ENCODE measurements at places on chromosomes 7 and 10. TPM values are rescaled to one million over a fixed set of nuclear protein-coding genes. Genes with fewer than 3 reads are reported as not detected.
A peak's percentile ranks its signal among the peaks of the same experiment; 100 is the strongest.

DNA sequence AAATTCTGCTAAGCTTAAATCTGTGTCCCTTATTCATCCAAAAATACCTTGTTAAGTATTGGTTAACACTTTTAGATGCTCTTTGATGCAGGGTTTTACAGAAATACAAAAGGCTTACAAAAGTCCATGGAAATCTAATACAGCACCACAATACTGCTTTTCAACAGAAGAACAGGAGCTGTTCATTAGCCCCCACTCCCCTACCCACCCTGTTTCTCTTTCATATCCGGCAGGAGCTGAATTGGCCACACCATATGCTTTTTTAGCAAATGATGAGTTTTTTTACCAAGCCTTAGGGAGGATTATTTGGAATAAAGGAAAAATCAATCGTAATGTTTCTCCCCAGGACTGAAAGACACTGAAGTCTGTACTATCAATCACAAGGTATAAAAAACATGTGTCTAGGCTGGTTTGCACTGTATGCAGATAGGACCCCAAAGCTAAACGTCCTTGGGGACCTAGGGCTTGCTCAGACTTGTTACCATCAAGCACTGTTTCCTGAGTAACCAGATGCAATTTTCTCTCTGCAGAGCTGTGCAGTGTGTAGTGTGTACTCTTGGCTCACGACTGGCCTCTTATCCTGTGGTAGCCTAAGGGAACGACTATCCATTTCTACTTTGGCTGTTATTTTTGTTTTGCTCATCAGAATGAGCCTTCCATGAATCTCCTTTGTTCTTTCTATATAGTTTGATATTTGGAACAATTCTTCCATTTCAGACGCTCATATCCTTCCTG lies 143.3 kb upstream of the LRGUK start:
- peaks cover 5% of the 10 kb centered on the region for H3K36me3 ChIP-seq
- peaks cover 10% of the 10 kb centered on the region for H3K4me1 ChIP-seq
- no peak overlapping the region for H3K4me3 ChIP-seq
- no peak overlapping the region for H3K27ac ChIP-seq

- peaks cover 23% of the 10 kb centered on the region for H3K27me3 ChIP-seq
- peaks cover 11% of the 10 kb centered on the region for H3K4me1 ChIP-seq
- no peaks in the 10 kb centered on the region for H3K36me3 ChIP-seq
Measured at GRCh38 chr7:105881439-105881838, 5.0 kb upstream of the ATXN7L1 start.

CD36 gene
- 0.44 TPM for total RNA-seq

PAPOLB gene
- 0.22 TPM for total RNA-seq

- H3K36me3 ChIP-seq: peaks cover 6% of the 10 kb centered on the region
- no peak overlapping the region for H3K4me3 ChIP-seq
- no peak for DNase-seq
- no peak overlapping the region for H3K27ac ChIP-seq
- peaks cover 26% of the 10 kb centered on the region for H3K4me1 ChIP-seq
- no peaks in the 10 kb centered on the region for H3K27me3 ChIP-seq
Measured at GRCh38 chr7:137975221-137975620, 26.7 kb downstream of the CREB3L2 start.

DNA sequence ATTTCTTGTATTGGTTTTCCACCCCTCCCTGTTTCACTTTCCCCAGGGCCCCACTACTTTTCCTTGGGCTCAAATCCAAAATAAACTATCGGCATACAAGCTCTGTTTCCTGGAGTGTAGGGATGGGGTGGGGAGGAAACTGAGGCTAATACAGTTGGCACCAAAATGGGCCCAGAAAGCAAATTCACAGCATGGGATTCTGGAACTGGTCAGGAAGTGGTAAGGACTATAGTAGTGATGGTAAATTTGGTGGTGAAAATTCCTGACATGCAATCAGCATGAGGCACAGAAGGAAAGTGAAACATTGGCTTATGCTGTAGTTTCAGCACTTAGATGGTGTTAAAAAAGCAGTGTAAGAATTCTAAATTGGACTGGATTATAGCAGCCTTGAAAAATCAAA lies 8.7 kb upstream of the SAMD9L start:
- DNase-seq: no peak
- H3K27ac ChIP-seq: no peak overlapping the region
- H3K4me3 ChIP-seq: no peak overlapping the region
- peaks cover 13% of the 10 kb centered on the region for H3K4me1 ChIP-seq

GRCh38 chr7:97982647-97983046 lies 7.3 kb downstream of the OCM2 start:
- peaks cover 6% of the 10 kb centered on the region for H3K4me1 ChIP-seq
- H3K4me3 ChIP-seq: no peak overlapping the region
- no peaks in the 10 kb centered on the region for H3K36me3 ChIP-seq
- DNase-seq: no peak

- no peak overlapping the region for H3K27ac ChIP-seq
- no peak for DNase-seq
- H3K4me3 ChIP-seq: no peak overlapping the region
- peaks cover 5% of the 10 kb centered on the region for H3K36me3 ChIP-seq
- no peaks in the 10 kb centered on the region for H3K27me3 ChIP-seq
Measured at GRCh38 chr7:116786791-116787443, 75.5 kb upstream of the CAPZA2 start.

GRCh38 chr7:120164-120991 lies 72.0 kb upstream of the FAM20C start:
- peaks cover 18% of the 10 kb centered on the region for H3K4me1 ChIP-seq
- H3K27me3 ChIP-seq: peaks cover 11% of the 10 kb centered on the region
- no peaks in the 10 kb centered on the region for H3K36me3 ChIP-seq
- H3K4me3 ChIP-seq: no peak overlapping the region
- H3K27ac ChIP-seq: peak overlapping the region; percentile 47

SHTN1 gene
- 38.6 TPM for total RNA-seq

DNA sequence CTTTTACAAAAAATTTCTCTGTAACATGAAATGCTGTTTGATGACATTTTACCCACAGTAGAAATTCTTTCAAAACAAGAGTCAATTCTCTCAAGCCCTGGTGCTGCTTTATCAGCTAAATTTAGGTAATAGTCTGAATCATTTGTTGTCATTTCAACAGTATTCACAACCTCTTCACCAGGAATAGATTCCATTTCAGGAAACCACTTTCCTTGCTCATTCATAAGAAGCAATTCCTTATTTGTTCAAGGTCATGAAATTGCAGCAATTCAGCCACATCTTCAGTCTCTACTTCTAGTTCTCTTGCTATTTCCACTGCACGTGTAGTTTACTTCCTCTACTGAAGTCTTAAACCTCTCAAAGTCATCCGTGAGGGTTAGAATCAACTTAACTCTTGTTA lies 14.1 kb downstream of the STAG3 start:
- no peak overlapping the region for H3K27ac ChIP-seq
- H3K4me3 ChIP-seq: no peak overlapping the region
- H3K4me1 ChIP-seq: no peaks in the 10 kb centered on the region
- no peaks in the 10 kb centered on the region for H3K27me3 ChIP-seq
- H3K36me3 ChIP-seq: no peaks in the 10 kb centered on the region

GRCh38 chr10:48990226-48990625 lies 50.6 kb upstream of the LRRC18 start:
- no peak for DNase-seq
- H3K4me3 ChIP-seq: no peak overlapping the region
- H3K27ac ChIP-seq: no peak overlapping the region
- H3K4me1 ChIP-seq: no peaks in the 10 kb centered on the region

DNA sequence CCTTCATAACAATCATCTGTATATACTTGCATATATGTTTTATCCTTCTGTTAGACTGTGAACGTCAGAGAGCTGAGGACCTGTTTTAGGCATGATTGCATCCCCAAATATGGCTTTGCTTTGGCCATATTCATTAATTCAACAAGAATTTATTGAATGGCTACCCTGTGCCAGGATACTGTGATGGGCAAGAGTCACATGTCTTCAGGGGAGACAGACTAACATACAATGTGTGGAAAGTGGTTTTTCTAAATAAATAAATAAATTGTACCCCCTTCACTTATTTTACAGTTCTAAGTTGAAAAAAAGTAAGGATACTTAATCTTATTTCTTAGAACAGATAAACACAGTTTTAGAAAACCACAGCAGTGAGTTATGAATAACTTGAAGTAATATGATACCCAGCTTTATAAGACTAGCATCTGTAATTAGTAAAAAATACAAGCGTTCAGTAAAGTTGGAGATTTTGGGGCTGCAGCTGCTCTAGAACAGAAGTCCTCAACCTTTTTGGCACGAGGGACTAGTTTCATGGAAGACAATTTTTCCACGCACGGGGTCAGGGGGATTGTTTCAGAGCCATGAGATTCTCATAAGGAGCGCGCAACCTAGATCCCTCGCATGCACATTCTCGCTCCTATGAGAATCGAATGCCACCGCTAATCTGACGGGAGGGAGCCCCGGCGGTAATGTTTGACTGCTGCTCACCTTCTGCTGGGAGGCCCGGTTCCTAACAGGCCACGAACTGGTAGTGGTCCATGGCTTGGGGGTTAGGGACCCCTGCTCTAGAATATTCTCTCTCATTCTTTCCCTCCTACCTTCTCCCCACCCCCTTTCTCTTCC lies 89.4 kb upstream of the MTPN start:
- H3K36me3 ChIP-seq: peaks cover 1% of the 10 kb centered on the region
- no peaks in the 10 kb centered on the region for H3K27me3 ChIP-seq
- H3K4me1 ChIP-seq: peaks cover 51% of the 10 kb centered on the region
- no peak overlapping the region for H3K27ac ChIP-seq
- H3K4me3 ChIP-seq: no peak overlapping the region
- no peak for DNase-seq

GRCh38 chr7:101832205-101832631 lies 14.8 kb downstream of the CUX1 start:
- H3K27ac ChIP-seq: no peak overlapping the region
- peaks cover 18% of the 10 kb centered on the region for H3K36me3 ChIP-seq
- H3K4me1 ChIP-seq: peaks cover 7% of the 10 kb centered on the region
- DNase-seq: no peak
- H3K27me3 ChIP-seq: no peaks in the 10 kb centered on the region
- H3K4me3 ChIP-seq: no peak overlapping the region

HMX2 gene
- total RNA-seq: not detected

MBL2 gene
- not detected for total RNA-seq

DNA sequence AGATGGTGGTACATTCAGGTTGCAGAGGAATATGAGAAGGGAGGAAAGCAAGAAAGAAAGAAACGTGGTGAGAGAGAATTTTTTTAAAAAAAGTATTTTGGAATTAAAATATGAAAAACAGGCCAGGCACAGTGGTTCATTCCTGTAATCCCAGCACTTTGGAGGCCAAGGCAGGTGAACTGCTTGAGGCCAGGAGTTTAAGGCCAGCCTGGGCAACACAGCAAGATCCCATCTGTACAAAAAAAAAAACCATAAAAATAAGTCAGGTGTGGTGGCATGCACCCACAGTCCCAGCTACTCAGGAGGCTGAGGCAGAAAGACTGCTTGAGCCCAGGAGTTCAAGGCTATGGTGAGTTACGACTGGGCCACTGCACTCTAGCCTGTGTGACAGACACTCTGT lies 112.1 kb downstream of the PARD3 start:
- no peaks in the 10 kb centered on the region for H3K27me3 ChIP-seq
- H3K4me1 ChIP-seq: peaks cover 55% of the 10 kb centered on the region
- DNase-seq: no peak
- H3K27ac ChIP-seq: peak overlapping the region; percentile 81

DNA sequence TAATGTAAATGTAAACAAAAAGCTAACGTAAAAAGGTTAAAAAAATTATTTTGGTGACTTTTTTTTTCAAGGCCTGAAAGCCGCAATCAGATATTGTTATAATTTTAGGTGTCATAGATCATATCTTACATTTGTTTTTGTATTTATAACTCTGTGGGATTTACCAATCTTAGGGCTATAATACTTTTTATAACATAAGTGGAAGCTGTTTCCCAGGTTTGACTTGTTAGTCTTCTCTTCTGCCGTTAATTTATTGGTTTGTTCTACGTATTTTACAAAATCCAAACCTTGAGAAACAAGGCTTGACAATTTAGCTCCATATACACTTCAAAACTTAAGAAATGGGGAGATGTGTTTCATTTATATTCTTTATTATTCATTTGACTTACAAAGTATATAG lies 119.4 kb downstream of the EVX1 start:
- no peaks in the 10 kb centered on the region for H3K27me3 ChIP-seq

Measured in mesothelial cell of epicardium (in vitro differentiated cells).